ENCODE measurements at places on chromosomes 7 and 10.

DNA sequence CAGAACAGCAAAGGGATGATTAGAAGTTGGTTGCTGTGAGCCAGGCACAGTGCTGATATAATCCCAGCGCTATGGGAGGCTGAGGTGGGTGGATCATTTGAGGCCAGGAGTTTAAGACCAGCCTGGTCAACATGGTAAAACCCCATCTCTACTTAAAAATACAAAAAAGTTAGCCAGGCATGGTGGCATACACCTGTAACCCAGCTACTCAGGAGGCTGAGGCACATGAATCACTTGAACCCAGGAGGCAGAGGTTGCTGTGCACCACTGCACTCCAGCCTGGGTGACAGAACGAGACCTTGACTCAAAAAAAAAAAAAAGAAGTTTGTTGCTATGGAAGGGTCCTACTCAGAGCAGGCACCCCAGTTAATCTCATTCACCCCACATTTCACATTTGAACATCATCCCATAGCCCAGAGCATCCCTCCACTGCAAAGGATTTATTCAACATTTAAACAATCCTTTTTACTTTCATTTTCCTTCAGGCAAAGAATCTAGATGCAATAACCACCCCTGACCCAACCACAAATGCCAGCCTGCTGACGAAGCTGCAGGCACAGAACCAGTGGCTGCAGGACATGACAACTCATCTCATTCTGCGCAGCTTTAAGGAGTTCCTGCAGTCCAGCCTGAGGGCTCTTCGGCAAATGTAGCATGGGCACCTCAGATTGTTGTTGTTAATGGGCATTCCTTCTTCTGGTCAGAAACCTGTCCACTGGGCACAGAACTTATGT is 4.1 kb downstream of the IL6 start:
- peak; percentile 14 for DNase-seq
- H3K36me3 ChIP-seq = no peaks in the 10 kb centered on the region
- H3K4me1 ChIP-seq = peaks cover 18% of the 10 kb centered on the region
- no peak overlapping the region for H3K27ac ChIP-seq

DNA sequence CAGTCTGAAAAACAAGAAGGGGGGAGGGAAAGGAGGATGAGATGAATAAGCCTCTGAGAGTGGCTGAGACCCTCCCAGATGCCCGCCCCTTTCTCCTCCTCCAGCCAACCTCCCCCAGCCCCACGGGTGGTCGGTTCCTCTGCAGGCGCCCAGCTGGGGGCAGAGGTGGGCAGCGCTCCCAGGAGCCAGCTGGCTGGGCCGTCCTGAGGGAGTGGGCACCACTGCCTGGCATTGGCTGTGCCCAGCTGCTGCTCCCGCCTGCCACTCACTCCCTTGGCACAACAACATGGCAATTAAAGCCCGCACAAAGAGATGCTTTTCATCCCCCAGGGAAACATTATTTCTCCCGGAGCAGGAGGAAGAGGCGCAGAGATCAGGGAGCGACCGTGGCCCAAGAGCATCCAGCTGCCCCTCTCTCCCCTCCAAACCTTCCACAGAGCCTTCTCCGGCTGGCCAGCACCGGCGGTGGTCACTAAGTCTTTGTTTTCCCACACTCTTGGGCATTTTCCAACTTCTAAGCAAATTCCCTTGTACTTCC is 107.2 kb downstream of the SPDYE5 start:
- no peak overlapping the region for H3K4me3 ChIP-seq
- H3K27me3 ChIP-seq = no peaks in the 10 kb centered on the region
- peaks cover 14% of the 10 kb centered on the region for H3K4me1 ChIP-seq
- H3K27ac ChIP-seq = no peak overlapping the region
- H3K36me3 ChIP-seq = no peaks in the 10 kb centered on the region

- DNase-seq = no peak
- H3K4me3 ChIP-seq = no peak overlapping the region
- no peaks in the 10 kb centered on the region for H3K27me3 ChIP-seq
- peaks cover 28% of the 10 kb centered on the region for H3K36me3 ChIP-seq
- no peak overlapping the region for H3K27ac ChIP-seq
These were observed 63.3 kb upstream of the DNAJB12 start for GRCh38 chr10:72417971-72418370.

- DNase-seq = no peak
- peaks cover 3% of the 10 kb centered on the region for H3K36me3 ChIP-seq
- H3K4me1 ChIP-seq = no peaks in the 10 kb centered on the region
- no peak overlapping the region for H3K4me3 ChIP-seq
These were observed 22.5 kb upstream of the C10orf53 start for GRCh38 chr10:49656845-49657493.

- no peaks in the 10 kb centered on the region for H3K27me3 ChIP-seq
- H3K36me3 ChIP-seq = no peaks in the 10 kb centered on the region
- no peaks in the 10 kb centered on the region for H3K4me1 ChIP-seq
- no peak overlapping the region for H3K4me3 ChIP-seq
- DNase-seq = no peak
These were observed 83.5 kb downstream of the PRPF18 start for GRCh38 chr10:13670311-13670710.

- H3K36me3 ChIP-seq = no peaks in the 10 kb centered on the region
- no peak overlapping the region for H3K27ac ChIP-seq
- no peak for DNase-seq
- no peak overlapping the region for H3K4me3 ChIP-seq
- peaks cover 33% of the 10 kb centered on the region for H3K4me1 ChIP-seq
These were observed 1.1 kb upstream of the HPSE2 start for GRCh38 chr10:99236627-99237309.

DNA sequence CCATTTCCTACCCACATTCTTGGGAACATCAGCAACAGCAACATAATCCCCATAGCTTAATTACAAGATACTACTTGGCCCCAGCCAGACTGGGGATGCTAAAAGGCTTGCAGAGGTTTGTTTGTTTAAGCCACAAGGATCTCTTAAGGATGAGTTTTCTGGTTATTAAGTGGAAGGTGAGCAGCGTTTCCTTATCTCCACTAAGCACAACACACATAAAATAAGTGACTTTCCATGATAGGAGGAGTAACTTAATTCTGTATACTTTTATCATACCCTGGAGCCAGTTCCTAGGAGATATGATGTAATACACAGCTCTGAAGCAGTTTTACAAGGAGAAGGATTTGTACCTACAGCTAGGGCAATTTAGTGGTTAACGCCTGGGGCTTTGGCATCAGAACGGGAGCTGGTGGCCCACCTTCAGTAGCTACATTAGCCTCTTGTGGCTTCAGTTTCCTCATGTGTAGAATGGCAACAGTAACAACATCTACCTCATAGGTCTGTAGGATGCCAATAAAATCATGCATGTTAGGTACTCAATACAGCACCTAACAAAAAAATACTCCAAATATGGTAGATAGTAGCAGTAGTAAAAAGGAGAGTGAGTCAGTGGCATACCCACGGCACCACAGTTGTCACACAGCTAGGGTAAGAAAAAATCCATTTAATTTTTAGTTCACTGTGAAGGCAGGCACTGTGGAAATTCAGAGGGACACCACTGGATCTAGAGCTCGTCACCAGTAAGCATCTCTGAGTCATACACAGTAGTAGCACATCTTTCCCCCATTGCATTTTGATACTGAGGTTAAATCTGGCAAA is 55.2 kb downstream of the DOCK4 start:
- H3K27ac ChIP-seq = no peak overlapping the region
- H3K36me3 ChIP-seq = no peaks in the 10 kb centered on the region
- H3K4me3 ChIP-seq = no peak overlapping the region
- no peaks in the 10 kb centered on the region for H3K4me1 ChIP-seq
- peaks cover 21% of the 10 kb centered on the region for H3K27me3 ChIP-seq
- DNase-seq = no peak

DNA sequence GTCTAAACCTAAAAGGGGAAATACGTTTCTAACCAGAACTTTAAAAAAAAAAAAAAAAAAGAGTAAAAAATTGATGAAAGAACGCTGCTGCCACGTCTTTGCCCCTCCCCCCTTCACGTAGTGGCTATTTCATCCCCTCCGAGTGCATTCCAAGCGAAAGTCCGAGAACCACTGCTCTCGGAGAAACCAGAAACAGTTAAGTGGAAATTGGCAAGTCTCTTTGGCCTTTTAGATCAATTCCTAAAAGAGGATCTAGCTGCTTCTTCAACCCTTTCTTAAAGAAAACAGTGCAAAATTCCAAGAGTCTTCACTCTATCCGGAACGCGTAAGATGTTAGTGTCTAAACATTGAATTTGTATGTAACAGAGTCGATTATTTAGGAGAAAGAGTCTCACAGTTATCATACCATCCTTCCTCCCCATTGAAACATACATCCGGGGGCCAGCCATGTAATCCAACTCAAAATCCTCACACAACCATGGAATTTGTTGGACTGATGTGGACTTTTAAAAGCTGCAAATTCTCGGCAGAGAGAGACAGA is 1.1 kb downstream of the P4HA1 start:
- H3K27ac ChIP-seq = peak overlapping the region; percentile 98
- H3K36me3 ChIP-seq = peaks cover 24% of the 10 kb centered on the region
- H3K4me1 ChIP-seq = peaks cover 32% of the 10 kb centered on the region
- peak; percentile 58 for DNase-seq

DNA sequence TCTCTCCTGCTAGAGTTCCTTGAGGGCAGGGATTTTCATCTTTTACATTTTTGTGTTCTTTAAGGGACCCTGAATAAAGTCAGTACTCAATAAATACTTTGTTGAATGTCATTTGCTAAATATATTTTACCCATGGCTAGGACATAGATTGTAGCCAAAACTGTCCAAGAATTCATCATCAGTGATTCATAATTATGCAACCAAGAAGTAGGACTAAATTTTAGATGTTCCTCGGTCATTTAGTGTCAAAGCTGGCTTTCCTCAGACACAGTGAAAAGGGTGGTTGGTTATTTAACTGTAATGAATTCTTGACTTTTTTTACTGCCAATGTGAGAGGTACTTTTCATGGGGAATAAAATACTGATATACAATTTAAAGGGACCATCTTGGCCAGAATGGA is 3.3 kb downstream of the NUDT13 start:
- H3K36me3 ChIP-seq = peaks cover 19% of the 10 kb centered on the region
- H3K27ac ChIP-seq = no peak overlapping the region
- H3K27me3 ChIP-seq = no peaks in the 10 kb centered on the region
- DNase-seq = no peak
- peaks cover 16% of the 10 kb centered on the region for H3K4me1 ChIP-seq

GRCh38 chr10:91880310-91880709 is 29.0 kb downstream of the FGFBP3 start:
- DNase-seq = no peak
- no peak overlapping the region for H3K27ac ChIP-seq
- no peak overlapping the region for H3K4me3 ChIP-seq
- H3K36me3 ChIP-seq = no peaks in the 10 kb centered on the region
- H3K4me1 ChIP-seq = no peaks in the 10 kb centered on the region

DNA sequence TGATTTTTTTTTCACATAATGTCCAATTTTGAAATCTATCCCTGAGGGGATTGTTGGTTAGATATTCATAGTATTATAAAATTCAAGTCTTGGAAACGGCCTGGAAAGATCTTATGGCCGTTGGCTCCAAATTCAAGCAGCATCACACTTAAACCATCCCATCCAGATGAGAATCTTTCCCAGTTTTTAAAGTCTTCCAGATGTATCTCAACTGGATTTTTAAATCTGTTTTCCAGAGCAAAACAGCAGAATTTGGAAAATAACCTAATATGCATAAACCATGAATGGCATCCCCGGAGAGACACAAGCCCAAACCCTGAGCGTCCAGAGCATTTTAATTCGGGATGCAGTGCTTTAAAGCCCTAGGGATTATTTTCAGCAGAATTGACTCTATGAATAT is 208.2 kb upstream of the PRKCQ start:
- H3K27me3 ChIP-seq = peaks cover 9% of the 10 kb centered on the region
- no peak overlapping the region for H3K4me3 ChIP-seq
- no peak overlapping the region for H3K27ac ChIP-seq

DNA sequence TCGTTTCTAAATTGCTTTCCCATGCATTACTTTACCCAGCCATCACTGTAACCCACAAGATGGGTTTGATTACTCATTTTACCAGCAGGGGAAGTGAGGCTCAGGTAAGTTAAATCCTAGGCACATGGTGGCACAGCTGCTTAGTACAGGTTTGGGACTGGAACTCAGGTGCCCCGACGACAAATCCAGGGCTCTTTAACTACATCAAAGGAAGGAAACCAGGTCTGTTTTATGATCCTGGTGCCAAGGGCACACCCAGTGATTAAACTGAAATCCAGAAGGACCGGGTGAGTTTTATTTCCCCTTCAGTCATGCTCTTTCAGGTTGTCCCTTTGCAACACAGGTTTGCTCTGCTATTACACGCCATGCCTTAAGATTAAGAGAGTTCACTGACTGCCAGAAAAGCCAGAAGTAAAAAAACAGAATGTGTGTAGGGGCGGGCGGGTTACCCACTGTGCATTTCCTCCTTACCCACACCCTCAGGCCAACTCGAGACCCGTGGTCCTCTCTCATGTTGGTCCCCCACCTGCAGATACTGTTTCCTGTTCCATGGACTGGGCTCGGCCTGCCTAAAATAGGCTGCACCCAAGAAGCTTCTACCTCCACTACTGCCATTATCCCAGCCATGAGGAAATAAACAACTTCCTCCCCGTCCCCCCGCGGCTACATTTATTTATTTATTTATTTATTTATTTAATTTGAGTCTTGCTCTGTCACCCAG is 55.1 kb upstream of the KDM7A start:
- peaks cover 24% of the 10 kb centered on the region for H3K4me1 ChIP-seq
- H3K27me3 ChIP-seq = no peaks in the 10 kb centered on the region
- peaks cover 7% of the 10 kb centered on the region for H3K36me3 ChIP-seq
- DNase-seq = peak; percentile 46
- H3K27ac ChIP-seq = peak overlapping the region; percentile 98
- peak overlapping the region; percentile 83 for H3K4me3 ChIP-seq

DNA sequence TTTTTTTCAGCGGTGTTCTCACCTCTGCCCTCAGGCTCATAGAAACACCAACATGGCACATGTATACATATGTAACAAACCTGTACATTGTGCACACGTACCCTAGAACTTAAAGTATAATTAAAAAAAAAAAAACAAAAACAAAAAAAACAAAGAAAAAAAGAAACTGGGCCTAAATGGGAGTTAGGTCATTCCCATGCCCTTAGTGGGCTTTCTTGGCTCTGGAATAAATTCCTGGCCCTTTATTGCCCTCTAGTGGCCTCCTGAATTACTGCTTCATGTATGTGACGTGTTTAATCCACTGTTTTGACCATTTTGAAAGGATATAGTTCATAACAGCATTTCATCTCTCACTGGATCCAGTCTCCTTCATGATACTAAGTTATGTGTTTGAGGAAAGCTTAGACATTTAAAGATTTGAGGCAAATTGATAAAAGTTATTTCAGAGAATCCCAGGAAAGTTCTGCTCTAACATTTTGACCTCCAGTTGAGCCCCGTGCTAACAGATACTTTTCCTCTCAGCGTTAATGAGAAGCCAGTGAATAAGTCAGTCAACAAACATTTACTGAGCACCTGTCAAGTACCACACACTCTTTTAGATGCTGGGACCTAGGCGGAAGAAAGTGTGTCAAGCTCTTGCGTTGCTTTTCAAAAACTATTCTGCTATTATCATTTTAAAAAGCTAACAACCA is 54.7 kb upstream of the SYPL1 start:
- H3K4me3 ChIP-seq = no peak overlapping the region
- DNase-seq = peak; percentile 53
- H3K27ac ChIP-seq = no peak overlapping the region
- H3K4me1 ChIP-seq = peaks cover 2% of the 10 kb centered on the region
- peaks cover 1% of the 10 kb centered on the region for H3K27me3 ChIP-seq
- H3K36me3 ChIP-seq = no peaks in the 10 kb centered on the region

GRCh38 chr7:156656598-156656997 is 16.0 kb downstream of the RNF32 start:
- H3K36me3 ChIP-seq = no peaks in the 10 kb centered on the region
- DNase-seq = no peak
- peaks cover 19% of the 10 kb centered on the region for H3K27me3 ChIP-seq
- peaks cover 2% of the 10 kb centered on the region for H3K4me1 ChIP-seq
- H3K4me3 ChIP-seq = no peak overlapping the region
- H3K27ac ChIP-seq = no peak overlapping the region

- no peaks in the 10 kb centered on the region for H3K27me3 ChIP-seq
- H3K4me3 ChIP-seq = no peak overlapping the region
- peak overlapping the region; percentile 43 for H3K27ac ChIP-seq
- no peak for DNase-seq
These were observed 18.9 kb downstream of the APBB1IP start for GRCh38 chr10:26457088-26457487.
